ENCODE measurements at places on chromosomes 11 and 22. TPM values are rescaled to one million over a fixed set of nuclear protein-coding genes. Genes with fewer than 3 reads are reported as not detected.
A peak's percentile ranks its signal among the peaks of the same experiment; 100 is the strongest.

GRCh38 chr11:19774817-19775580 lies 62.4 kb downstream of the NAV2 start:
- DNase-seq: no peak

DNA sequence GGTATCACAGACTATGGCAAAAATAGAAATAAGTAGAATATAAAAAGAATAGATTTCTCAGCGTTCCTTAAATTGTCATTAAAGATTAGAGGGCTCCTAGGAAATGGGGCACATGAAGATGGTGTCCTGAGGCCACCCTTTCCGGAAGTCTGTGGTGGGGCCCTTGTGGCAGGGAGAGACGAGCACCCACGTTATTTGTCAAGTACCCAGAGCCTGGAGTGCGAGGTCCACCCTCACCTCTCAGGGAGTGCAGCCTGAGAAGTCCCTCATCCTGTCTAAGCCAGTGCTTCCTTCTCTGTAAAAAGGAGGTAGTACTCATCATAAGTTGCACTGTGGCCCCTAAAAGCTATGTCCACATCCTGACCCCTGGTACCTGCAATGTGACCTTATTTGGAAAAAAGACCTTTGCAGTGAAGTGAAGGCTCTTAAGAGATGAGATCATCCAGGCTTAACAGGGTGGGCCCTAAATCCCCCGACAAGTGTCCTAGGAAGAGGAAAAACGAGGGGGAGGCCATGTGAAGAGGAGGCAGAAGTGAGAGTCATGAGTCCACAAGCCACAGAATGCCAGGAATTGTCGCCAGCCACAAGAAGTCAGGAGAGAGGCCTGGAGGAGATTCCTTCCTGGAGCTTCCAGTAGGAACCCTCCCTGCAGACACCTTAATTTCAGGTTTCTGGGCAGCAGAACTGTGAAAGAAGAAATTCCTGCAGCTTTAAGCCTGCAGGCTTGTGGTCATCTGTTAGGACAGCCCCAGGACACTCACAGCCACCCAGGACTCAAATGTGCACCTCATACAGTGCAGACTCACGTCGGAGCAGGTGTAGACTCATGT lies 76.8 kb upstream of the CCND1 start:
- DNase-seq: no peak

DNA sequence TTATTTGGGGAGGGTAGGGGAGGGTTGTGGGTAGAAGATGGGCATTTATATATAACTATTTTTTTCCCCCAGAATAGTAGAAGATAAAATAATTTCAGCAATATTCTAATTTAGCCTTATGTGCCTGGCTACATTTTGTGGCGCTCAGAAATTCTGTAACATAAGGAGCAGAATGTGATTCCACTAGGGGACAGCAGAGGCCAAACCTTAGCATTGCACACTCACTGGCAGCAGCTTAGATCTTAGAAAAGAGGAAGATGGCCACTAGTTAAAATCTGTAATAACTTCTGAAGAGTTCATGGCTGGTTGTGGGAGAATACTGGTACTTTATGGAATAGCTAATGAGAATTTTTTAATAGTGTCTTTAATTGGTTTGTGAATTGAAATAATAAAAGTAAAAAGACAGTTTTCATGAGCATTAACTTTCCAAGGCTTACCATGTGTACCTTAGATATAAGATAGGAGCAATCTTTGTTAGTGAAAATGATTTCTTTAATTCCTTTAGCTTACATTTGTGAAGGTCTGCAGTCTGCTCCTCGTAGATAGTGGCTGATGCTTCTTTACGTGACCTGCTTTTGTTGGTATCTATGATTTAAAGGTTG lies 33.1 kb downstream of the DDX10 start:
- peak; percentile 47 for DNase-seq

DNA sequence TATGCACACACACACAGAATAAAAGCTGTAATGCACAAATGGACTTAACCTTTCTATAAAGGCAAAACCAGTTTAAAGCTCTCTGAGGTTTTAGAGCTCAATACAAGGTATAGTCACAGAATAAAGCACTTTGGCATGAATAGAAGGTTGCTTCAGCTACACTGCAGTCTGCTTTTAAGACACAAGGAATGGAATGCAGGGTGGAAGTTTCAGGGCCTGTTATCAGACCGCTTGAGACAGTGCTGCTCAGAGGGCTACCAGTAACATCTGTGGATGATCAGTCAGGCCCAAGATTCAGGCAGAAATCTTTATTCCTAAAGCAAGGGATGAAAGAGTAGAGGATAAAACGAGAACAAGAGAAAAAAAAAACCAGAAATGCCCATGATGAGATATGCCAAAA lies 46.7 kb downstream of the CD44 start:
- no peak for DNase-seq

DNA sequence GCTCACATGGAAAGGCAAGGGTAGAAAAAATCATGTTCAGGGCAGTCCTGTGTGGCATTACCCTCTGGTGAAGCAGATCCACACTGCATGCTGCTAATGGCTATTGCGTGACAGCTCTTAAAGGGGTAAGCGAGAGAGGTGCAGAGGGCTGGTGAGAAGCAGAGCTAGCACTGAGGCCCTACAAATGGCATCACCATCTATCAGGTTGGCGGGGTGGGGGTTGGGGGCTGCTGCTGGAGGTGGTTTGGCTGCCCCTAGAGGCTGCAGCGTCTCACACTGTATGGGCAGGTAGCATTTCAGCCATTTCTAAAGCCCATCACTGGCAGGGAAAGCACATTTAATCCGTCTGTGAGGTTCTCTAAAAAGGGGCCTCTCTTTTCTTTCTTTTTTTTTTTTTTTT lies 16.9 kb upstream of the TMA7B start:
- no peak for DNase-seq

- no peak for DNase-seq
These were observed 65.9 kb downstream of the KREMEN1 start for GRCh38 chr22:29138556-29139305.

DNA sequence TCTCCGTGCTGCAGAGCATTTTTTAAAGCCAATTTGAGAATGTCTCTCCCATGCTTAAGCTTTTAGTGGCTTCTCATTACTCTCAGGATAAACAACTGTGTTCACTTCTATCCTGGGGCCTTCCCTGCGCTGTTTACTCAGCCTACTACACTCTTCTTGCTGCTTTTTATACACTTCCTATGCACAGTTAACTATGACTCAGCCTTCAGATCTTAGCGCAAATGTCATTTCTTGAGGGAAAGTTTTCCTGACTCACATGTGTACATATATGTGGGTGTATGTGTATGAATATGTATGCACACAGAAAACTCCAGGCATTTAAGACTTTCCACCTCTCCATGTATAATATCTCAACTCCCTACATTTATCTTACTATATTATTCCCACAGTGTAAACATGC lies 9.8 kb downstream of the THAP12 start:
- no peak for DNase-seq

DNA sequence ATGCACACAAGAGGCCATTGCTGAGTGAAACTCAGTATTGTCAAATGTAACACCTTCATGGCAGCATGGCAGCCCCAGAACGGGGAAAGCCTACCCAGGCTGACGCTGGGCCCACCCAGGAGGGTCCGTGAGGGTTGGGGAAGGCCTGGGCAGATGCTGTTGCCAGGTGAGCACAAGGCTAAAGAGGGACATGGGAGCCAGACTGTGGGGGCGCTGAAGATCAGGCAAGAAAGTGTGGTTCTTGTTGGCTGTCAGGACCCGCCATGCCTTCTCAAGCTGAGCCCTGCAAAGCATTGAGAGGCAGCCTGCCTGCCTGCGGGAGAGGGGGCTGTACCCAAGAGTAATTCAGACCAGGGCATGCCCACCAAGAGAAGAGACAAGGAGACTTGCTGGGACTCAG lies 85.0 kb upstream of the PITPNB start:
- DNase-seq: no peak

DNA sequence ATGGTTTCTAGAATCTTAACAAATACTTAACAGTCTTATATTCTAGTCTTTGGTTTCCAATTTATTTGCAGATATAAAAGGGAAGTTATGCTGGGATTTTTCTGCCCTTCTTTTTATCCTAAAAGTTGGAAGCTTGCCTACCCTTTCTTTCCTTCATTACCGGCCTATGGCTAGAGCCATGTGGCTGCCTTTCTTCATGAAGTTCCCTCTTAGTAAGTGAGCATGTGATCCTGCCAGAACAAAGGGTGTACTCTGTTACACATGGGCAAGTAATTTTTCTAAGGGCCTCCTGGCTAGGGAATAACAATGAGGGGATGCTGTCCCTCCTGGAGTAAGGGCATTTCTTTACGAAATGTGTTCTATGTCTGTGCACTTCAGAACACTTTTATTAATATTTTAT lies 252.1 kb upstream of the PITPNB start:
- no peak for DNase-seq

- no peak for DNase-seq
These were observed 39.9 kb downstream of the CWC15 start for GRCh38 chr11:94933223-94934130.

GRCh38 chr11:76543006-76543703 lies 98.3 kb downstream of the EMSY start:
- DNase-seq: no peak

- DNase-seq: no peak
These were observed 15.8 kb upstream of the TXNRD2 start for GRCh38 chr22:19957445-19957844.

DNA sequence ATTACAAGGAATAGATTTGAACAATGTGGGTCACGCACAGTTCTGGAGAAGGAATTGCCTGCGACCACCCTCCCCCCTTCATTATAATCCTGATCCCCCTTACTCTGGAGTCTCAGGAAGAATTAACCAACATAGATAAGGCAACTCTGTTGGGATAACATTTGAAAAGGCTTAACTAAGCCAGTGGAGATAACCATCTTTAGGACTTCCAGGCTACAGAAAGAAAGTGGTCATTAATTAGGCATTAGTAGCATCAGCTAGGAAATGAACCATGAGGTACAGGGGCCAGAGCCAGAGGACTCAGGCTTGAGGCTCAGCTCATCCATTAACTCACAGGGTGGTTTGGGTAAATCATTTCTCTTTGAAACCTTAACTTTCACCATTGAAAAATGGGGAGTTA lies 720.0 kb upstream of the API5 start:
- no peak for DNase-seq

DNA sequence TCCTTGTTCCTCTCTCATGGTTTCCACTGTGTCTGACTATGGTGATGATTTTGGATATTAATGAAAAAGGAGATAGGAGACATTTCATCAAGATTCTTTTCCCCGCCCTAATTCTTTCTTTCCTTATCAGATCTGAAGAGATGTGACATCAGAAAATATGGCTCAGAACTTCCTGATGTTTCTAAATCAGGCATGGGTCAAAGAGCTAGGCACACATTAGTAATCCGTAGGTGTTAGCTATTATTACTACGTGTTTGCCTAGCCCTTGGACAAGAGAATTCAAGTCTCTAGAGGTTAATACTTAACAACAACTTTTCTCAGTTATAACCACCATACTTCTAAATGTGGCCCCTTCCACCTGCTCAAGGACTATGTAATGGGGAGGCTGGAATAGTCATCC lies 5.8 kb downstream of the JOSD1 start:
- DNase-seq: no peak

GRCh38 chr22:47176573-47177333 lies 414.3 kb downstream of the TBC1D22A start:
- peak; percentile 37 for DNase-seq

- peak; percentile 27 for DNase-seq
These were observed 9.1 kb downstream of the PHOX2A start for GRCh38 chr11:72234920-72235319.

GRCh38 chr22:31893460-31893859 lies 50.9 kb upstream of the YWHAH start:
- no peak for DNase-seq

- DNase-seq: no peak
These were observed 18.4 kb upstream of the CABP7 start for GRCh38 chr22:29701155-29701999.

DNA sequence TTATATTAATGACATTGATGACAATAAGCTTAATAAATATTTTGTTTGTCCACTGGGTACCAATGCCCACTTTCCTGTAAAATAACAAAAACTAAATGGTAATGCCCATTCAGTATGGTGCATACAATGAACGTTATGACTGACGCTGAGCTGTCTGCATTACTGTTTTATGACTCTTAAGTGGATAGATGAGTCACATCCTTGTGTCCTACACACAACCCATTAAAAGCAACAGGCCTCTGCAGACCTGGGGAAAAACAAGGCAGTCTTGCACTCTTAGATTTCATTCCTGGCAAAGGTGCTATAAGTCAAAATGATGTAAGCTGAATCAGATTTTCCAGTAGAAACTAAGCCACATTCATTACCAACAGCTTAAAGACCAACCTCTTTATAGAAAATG lies 176.3 kb upstream of the TMEM45B start:
- DNase-seq: no peak

- no peak for DNase-seq
These were observed at the start of gene ZNF280B for GRCh38 chr22:22508274-22509176. Gene ZNF280B, minus strand, starts transcription at chr22:22508742. Its CDS starts 19,344 bp downstream, at chr22:22489398.

- no peak for DNase-seq
These were observed 23.8 kb downstream of the TEF start for GRCh38 chr22:41405588-41405987.

GRCh38 chr11:123738374-123738773 lies 3.1 kb downstream of the ZNF202 start:
- DNase-seq: no peak

- no peak for DNase-seq
These were observed 134.3 kb upstream of the SESN3 start for GRCh38 chr11:95365348-95365747.

GRCh38 chr22:30247561-30247960 lies 1.0 kb upstream of the LIF start:
- no peak for DNase-seq

- no peak for DNase-seq
These were observed 31.5 kb upstream of the CYB5R3 start for GRCh38 chr22:42680648-42681047.

- no peak for DNase-seq
These were observed 24.1 kb downstream of the NEAT1 start for GRCh38 chr11:65446446-65447277.

DNA sequence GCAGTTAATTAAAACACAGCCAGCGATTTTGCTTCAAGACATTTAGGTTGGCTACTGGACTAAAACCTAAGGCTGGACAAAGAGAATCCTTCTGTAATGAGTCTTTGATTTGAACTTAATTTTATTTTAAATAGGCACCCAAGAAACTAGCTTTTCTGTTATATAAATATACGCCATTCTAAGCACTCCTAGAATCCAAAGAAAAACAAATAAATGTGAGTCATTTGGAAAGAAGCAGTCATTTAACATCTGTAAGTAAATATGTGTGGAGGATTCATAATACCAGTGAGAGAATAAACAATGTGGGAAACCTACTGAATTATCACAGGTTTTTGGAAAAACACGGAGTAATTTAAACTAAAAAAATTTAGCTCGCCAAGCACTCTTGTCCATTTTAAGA lies 1.2 kb upstream of the TECTA start:
- DNase-seq: no peak

The TMA7B gene
- not detected for total RNA-seq

The MCAM gene
- 1.5 TPM for total RNA-seq

The GAB4 gene
- total RNA-seq: not detected

The PRDM11 gene
- 3.5 TPM for total RNA-seq

The RAB30 gene
- 8.8 TPM for total RNA-seq

The TMEM191B gene
- total RNA-seq: 0.65 TPM

The MAP6 gene
- 0.33 TPM for total RNA-seq

The NARS2 gene
- 13.4 TPM for total RNA-seq

The CSNK1E gene
- 29.4 TPM for total RNA-seq

The CLDN5 gene
- total RNA-seq: 10.4 TPM

The IGLL1 gene
- total RNA-seq: not detected
